ENCODE measurements at places on chromosomes 5 and 9. TPM values are rescaled to one million over a fixed set of nuclear protein-coding genes. Genes with fewer than 3 reads are reported as not detected.
A peak's percentile ranks its signal among the peaks of the same experiment; 100 is the strongest.

DNA sequence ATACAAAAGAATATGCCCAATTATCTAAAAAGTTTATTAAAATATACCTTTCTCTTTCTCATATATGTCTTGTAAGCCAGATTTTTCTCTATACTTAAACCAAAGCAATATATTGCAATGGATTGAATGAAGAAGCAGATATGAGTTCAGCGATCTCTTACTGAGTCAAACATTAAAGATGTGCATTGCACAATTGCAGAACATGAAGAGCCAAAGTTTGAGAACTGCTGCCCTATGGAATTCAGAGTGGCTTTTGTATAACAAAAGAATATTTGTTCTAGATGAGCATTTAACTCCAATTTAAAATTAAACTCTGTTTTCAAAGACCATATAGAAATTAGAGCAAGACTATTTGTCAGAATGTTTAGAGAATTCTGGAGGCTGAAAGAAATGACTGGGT lies 519.0 kb upstream of the DAB2 start:
- DNase-seq, result peak; percentile 5

FAM53C gene
- 21.5 TPM for total RNA-seq

DNA sequence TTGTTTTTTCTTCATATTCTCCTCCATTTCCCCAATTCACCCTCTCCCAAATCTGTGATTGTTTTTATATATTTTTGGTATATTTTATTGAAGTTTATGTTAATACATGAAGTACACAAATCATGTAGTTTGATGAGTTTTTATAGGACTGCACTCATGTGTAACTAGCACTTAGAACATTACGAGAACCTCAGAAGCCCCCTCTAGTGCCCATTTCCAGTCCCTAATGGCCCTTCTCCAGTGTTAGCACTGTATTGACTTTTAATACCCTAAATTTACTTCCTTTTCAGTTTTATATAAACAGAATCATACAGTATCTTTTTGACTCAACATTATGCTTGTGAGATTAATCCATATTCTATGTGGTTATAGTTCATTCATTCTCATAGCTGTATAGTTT lies 18.5 kb upstream of the FKTN start:
- DNase-seq, result no peak

- no peak for DNase-seq
Observed at GRCh38 chr5:172779691-172780341, 8.8 kb upstream of the DUSP1 start.

DNA sequence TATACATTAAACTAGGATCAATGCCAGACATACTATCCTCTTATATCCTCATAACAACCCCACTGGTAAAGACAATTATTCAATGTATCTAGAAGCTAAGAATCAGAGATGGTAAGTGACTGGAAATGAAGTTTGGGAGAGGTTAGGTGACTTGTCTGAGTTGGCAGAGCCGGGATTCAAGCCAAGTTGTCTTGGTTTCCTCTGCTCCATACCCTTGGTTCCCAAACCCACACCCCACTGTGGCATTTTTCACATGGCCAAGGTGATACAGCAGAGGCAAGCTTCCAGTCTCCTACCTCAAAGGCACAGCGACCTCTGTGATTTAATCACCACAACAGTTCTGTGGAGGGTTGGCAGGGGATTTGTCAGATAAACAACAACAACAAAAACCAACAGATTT lies 34.7 kb upstream of the ADRB2 start:
- no peak for DNase-seq

DENND1A gene
- 21.4 TPM for total RNA-seq

Measured in IMR-90 (cell line).